Fibroblast of skin of right quadriceps (primary cell): ENCODE measurements at places on chromosomes 12 and 14.

GRCh38 chr12:125220404-125221273 lies 155.4 kb downstream of the AACS start:
- peak; percentile 9 for DNase-seq

DNA sequence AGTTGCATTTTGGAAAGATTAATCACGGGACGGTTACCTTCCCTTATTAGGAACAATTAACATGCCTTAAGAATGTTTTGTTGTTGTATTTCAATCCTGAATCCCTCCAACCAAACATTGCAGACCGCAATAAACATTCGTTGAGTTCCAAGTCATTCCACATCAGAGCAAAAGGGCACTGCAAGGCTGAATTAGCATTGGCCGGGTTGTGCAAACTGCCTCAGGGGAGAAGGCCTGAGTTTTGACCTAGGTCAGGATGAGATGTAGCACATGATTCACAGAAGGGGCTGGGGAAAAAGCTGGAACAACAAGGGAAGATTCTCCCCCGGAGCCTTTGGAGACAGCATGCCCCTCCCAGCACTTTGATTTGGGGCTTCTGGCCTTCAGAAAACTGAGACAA lies 82.1 kb upstream of the BDKRB2 start:
- DNase-seq = peak; percentile 72

DNA sequence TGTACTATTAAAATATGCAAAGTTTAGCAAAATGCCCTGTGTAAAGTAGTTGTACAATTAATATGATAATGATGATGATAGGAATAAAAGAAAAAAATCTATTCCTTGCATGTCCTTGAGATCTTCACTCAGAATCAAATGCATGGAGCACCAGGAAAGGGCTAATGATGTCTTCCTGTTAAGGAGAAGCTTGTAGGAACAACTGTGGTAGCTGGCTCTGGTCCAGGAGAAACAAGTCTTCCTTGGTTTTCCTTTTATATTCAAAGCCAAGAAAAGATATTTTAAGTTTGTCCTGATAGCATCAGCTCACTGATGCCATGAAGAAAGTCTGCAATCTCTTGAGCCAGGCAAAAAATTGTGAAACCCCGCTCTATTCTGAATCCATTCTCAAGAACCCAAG lies 138.9 kb downstream of the PIK3C2G start:
- DNase-seq = peak; percentile 31

- DNase-seq = peak; percentile 18
Observed at GRCh38 chr14:30114051-30114450, 186.4 kb upstream of the PRKD1 start.

DNA sequence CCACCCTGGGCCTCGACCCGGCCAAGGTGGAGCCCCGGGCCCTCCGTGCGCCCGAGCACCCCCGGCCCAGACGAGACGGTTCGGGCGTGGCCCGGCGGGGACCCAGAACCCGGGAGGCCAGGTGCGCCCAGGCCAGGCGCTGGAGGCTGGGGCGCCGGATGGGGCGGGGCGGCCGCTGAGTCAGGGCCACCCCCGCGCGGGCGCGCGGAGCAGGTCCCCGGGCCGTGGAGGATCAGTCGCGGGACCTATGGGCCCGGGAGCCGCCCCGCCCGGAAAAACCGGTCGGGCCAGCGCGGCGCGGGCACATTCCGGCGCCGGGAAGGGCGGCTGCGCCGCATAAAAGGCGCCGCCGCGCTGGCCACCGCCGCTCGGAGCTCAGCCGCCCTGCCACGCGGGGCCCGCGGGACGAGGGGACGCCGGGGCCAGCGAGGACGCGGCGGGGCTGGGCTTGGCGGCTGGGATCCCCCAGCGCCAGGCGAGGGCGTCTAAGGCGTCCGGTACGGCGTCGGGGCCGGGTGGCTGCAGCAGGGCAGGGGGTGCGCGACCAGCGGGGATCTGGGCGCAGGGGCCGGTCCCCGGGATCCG lies 21.5 kb upstream of the KIF26A start:
- no peak for DNase-seq

DNA sequence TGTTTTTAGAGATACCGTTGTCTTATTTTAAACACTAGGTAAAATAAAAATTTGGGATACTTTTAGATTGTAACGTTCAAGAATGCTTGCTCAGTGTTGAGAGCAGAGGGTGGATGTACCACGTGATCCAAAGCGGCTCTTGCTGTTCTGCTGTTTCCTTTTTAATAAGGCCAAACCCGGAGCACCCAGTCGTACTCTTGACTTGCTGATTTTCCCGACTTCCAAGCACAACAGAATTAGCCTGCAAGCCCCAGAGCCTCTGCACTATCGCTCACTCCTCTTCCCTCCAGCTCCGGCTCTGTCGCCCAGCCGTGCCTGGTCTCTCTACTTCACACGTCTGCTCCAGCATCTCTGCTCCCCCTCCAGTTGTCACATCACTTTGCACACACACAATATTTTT lies 77.3 kb downstream of the EMP1 start:
- DNase-seq = no peak

GRCh38 chr12:94736004-94736403 lies 85.6 kb upstream of the TMCC3 start:
- DNase-seq = no peak

DNA sequence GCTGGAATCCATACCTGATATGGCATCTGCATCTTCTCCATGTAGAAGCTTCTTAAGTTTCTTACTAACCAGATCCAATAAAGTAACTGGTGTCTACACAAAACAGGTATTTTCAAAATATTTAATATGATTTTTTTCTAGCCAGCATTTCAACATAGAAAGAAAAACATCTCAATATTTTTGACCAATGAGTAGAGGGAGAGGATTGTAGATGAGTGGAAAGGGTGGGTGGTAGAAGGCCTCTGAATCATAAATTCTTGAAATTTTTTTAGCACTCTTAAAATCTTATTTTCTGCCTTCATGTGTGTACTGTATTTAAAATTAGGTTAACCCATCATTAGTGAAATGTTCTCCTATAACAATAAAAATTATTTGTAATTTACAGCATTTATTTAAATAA lies 18.0 kb downstream of the DEPDC4 start:
- peak; percentile 40 for DNase-seq

DNA sequence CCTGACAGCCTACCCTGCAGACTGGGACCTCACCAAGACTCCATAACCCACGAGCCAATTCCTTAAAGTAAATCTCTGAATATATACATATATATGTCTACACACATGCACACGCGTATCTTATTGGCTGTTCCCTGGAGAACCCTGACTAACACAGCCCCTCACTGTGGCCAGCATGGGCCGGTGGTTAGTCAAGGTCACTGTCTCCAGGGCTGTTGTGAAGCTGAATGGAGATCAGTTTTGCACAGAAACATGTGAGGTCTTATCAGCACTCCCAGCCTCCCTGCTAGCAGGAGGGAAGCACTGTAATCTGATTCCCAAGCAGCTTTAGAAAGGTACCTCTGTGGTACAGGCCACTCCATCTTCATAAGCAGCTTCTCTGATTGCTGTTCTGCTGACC lies 46.6 kb upstream of the PLEKHG6 start:
- DNase-seq = no peak

DNA sequence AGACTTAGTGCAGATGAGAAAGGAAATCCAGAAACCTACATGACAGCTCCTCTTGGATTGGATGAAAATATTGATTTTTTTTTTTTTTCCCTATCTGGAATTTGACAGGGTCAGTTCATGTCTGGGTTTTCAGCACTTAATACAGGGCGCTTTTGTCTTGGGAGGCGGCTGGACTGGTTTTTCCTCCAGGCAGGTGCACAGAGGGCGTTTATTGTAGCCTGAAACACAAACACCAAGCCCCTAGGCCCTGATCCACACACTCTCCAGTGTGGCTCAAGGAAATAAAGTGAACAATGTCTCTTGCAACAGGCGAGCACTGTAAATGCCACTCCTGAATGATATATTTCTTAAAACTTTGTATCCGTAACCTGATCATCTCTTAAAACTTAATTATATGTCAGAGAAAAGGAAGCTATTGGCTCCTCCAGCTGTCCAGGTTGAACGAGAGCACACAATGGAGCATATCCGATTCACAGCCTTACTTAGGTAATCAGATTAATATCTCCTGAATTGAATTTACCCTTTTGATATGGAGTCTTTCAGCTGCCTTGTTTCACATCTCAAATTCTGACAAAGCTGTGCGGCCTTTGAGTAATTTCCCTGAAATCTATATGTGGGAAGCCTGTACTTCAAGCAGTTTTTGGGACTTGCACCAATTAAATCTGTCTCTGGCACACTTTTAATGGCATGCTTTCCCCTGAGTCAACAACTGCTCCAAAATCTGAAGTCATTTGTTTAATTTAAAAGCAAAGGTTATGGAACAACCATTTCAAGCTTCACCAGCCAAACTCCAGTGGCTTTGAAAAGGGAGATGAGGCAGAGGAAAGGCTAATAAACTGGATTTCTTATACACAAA lies 485.7 kb downstream of the ZFP36L1 start:
- DNase-seq = peak; percentile 14

DNA sequence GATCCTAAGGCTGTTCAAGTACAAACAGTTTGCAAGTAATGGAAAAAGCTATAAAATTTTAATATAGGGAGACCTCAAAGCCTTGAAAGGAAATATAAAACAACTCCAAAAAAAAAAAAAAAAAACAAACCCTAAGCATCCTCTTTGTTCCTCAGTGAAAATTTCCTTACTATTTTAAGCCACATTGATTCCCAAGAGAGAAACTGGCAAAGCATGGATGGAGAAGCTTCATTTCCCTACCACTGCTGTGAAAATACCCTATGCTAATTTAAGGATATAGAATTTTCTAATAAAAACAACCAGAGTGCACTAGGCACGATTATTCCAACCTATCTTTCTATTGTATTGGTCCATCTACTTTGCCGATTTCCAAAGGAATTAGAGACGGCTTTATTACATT lies 283.1 kb downstream of the CACNA1C start:
- peak; percentile 44 for DNase-seq

- no peak for DNase-seq
Observed at GRCh38 chr12:101097829-101098580, 112.0 kb downstream of the SLC5A8 start.

GRCh38 chr14:103056322-103057027 lies 874 bp downstream of the CDC42BPB start:
- DNase-seq = peak; percentile 75

DNA sequence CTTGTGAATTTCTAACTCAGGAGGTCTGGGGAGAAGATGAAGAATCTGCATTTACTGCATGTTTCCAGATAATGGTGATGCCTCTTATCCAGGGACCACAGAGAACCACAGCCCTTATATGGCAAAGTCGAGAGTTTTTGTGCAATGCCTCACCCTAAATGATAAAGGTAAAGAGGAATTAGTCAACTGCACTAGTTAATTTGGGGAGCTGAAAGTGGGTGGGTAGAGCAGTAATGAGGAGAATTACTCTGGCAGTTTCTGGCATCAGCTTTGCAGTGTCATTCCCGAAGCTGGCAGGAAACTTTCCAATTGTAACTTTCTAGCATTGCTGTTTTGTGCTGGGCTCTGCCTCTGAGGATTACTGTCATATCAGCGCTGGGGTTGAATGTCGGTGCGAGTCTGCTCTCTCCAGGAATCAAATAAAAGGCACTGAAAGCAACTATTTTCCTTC lies 10.3 kb downstream of the EGLN3 start:
- no peak for DNase-seq

- peak; percentile 92 for DNase-seq
Observed at GRCh38 chr12:93526786-93527428, 45.6 kb upstream of the SOCS2 start.

- no peak for DNase-seq
Observed at GRCh38 chr14:90428676-90429075, 31.8 kb downstream of the CALM1 start.

GRCh38 chr12:76670776-76671175 lies 93.1 kb upstream of the ZDHHC17 start:
- DNase-seq = peak; percentile 87

- DNase-seq = no peak
Observed at GRCh38 chr12:98156697-98157096, 358.7 kb upstream of the TMPO start.
